ENCODE measurements at places on chromosomes 5 and 9. TPM values are rescaled to one million over a fixed set of nuclear protein-coding genes. Genes with fewer than 3 reads are reported as not detected.

SLC1A3 gene
- 22.0 TPM for total RNA-seq

CHSY3 gene
- 1.7 TPM for total RNA-seq

AQP3 gene
- total RNA-seq = 24.2 TPM

IFNA13 gene
- total RNA-seq = not detected

ABO gene
- total RNA-seq = not detected

PKD2L2 gene
- total RNA-seq = 0.70 TPM

TICAM2 gene
- 1.3 TPM for total RNA-seq

TLX3 gene
- not detected for total RNA-seq

FSD1L gene
- total RNA-seq = 14.8 TPM

SLC1A1 gene
- 1.3 TPM for total RNA-seq

ERMP1 gene
- 6.9 TPM for total RNA-seq

SH3PXD2B gene
- 3.2 TPM for total RNA-seq
